Activated naive CD4-positive, alpha-beta T cell treated with Interleukin-2 at 50 U/mL for 16 hours (primary cell): ENCODE measurements at places on chromosomes 12 and 14.

DNA sequence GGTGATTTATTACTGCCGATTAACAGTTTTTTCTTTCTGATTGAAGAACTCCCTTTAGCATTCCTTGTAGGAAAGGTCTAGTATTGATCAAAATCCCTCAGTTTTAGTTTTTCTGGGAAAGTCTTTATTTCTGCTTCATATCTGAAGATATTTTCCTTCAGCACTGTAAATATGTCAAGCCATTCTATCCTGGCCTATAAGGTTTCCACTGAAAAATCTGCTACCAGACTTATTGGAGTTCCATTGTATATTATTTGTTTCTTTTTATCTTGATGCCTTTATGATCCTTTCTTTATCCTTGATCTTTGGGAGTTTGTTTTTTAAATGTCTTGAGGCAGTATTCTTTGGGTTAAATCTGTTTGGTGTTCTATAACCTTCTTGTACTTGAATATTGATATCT is 55.0 kb upstream of the TMTC1 start:
- DNase-seq = no peak

- no peak for DNase-seq
Measured at GRCh38 chr12:71333418-71333817, 106.2 kb upstream of the LGR5 start.

GRCh38 chr12:47080725-47081502 is 1.2 kb upstream of the AMIGO2 start:
- DNase-seq = peak; percentile 52

GRCh38 chr12:25877446-25877845 is 81.0 kb upstream of the RASSF8 start:
- DNase-seq = no peak

DNA sequence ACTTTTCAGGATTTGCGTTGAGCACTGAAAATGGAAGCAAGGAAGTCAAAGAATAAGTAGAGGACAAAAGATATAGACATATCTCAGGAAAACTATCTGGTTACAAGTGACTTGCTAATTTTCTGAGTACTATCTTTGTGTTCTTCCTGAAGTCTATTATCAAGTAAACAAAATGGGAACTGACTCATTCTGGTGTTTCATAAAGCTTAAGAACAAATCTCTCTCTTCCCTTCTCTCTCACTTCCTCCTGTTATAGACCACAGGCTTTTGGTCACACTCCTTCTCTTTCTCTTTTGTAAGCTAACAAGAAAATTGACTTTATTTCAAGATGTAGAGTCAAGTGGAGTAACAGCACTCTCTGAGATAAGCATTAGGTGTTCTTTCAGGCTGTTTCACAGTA is 406.6 kb upstream of the SYT1 start:
- no peak for DNase-seq

GRCh38 chr12:6376079-6376869 is 911 bp upstream of the SCNN1A start:
- DNase-seq = no peak

- DNase-seq = no peak
Measured at GRCh38 chr12:112169161-112169872, 44.0 kb downstream of the TRAFD1 start.

GRCh38 chr12:50806176-50806575 is 36.5 kb upstream of the TMPRSS12 start:
- DNase-seq = no peak

- DNase-seq = peak; percentile 61
Measured at GRCh38 chr12:47391566-47391965, 311.8 kb upstream of the AMIGO2 start.

GRCh38 chr12:94023879-94024278 is 124.5 kb upstream of the PLXNC1 start:
- no peak for DNase-seq

DNA sequence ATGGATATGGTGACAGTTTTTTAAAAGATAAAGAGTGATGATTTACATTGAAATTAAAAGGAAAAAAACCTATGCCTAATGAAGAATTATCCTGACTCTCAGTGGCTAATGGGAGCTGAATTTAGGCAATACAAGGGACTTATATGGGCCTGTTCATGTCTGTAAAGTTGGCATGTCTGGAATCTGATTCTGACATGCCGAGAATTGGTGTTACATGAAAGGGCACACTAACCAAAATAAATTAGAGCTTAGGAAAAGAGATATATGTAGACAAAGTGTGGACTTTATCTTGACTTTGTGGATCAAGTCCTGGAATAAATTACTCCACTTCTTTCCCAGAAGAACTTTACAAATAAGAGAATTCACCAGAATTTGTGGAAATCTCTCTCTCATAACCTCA is 1.1 kb downstream of the TDG start:
- no peak for DNase-seq

GRCh38 chr12:67482751-67483661 is 165.5 kb upstream of the DYRK2 start:
- peak; percentile 51 for DNase-seq

DNA sequence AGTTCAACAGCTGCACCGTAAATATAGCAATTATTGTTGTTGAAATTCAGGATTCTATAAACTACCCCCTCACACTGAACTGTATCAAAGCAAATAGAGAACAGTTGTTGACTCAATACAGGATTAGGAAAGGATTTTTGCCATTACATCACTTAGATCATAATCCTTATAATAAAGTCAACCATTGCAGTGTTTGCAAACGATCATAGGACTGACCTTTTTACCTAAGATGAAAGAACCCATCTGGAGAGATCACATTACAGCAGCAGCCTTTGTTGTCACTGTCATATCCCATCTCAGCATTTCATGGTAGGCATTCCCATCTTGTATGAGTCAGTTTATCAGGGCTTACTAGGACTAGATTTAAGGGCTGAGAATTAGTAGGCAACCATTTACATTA is 96.1 kb downstream of the IPO8 start:
- no peak for DNase-seq

DNA sequence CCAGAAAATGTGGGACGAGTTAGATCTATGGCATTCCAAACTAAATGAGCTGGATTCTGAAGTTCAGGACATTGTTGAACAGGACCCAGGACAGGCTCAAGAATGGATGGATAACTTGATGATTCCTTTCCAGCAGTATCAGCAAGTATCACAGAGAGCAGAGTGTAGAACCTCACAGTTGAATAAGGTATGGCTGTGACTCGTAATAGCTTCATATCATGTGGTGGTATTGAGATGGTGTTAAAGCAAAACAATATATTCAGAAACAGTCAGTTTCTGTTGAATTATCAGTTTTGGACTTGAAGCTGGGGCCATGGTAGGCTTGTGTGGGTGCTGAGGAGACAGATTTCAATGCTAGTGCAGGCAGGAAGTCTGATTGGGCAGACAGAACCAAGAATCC is 213.7 kb downstream of the ESR2 start:
- DNase-seq = no peak

- DNase-seq = no peak
Measured at GRCh38 chr14:94458558-94459205, 6.1 kb upstream of the SERPINA11 start.

DNA sequence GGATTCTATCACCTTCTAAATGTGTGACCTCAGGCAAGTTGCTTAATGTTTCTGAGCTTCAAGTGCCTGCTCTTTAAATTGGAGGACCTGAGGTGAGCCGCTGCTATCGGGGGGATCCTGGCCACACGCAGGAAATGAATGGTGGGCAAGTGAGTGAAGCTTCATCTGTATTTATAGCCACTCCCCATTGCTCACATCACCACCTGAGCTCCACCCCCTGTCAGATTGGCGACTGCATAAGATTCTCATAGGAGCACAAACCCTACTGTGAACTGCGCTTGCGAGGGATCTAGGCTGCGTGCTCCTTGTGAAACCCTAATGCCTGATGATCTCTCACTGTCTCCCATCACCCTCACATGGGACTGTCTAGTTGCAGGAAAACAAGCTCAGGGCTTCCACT is 158.6 kb upstream of the CCND2 start:
- peak; percentile 46 for DNase-seq

- no peak for DNase-seq
Measured at GRCh38 chr14:51628238-51628637, 23.5 kb upstream of the FRMD6 start.

DNA sequence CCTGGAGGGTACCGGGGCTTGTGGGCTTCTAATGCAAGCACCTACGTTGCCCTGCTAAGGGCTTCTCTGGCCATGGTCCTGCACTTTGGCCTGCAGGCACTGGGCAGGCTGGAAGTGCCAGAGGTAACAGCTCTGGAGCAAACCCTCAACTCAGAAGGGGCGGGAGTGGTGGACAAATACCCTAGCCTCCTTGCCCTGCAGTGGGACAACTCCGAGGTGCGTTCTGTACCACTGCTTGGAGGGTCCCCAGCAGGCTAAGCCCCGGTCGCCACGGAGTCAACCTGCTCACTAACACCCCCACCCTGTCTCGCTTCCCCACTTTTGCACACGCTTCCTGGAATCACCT is 20.4 kb upstream of the BEGAIN start:
- no peak for DNase-seq

DNA sequence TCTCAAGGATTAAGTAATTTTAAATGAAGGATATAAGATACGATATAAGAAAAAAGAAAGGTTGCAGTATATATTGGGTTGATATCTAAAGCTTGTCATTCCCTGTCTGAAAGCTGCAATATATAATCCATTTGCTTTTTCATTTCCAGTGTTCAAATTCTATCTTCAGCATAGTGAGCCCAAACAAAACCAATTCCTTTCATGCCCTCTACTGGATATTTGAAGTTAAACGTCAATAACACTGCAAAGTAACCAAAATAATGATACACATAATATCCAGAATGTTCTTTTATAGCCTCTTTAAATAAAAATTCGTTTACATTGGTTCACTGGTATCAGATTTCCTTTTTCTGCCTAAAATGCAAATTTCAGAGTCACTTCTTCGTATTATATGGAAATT is 64.5 kb upstream of the DAAM1 start:
- DNase-seq = no peak

- DNase-seq = peak; percentile 20
Measured at GRCh38 chr12:49301760-49302159, 6.8 kb downstream of the PRPH start.

GRCh38 chr12:100068305-100068704 is 74.4 kb downstream of the BLTP3B start:
- no peak for DNase-seq

- DNase-seq = no peak
Measured at GRCh38 chr12:98895086-98895651, 250.1 kb downstream of the APAF1 start.

- DNase-seq = no peak
Measured at GRCh38 chr12:1184402-1184801, 193.4 kb downstream of the ERC1 start.

- DNase-seq = no peak
Measured at GRCh38 chr14:65926504-65926903, 514.0 kb downstream of the FUT8 start.

DNA sequence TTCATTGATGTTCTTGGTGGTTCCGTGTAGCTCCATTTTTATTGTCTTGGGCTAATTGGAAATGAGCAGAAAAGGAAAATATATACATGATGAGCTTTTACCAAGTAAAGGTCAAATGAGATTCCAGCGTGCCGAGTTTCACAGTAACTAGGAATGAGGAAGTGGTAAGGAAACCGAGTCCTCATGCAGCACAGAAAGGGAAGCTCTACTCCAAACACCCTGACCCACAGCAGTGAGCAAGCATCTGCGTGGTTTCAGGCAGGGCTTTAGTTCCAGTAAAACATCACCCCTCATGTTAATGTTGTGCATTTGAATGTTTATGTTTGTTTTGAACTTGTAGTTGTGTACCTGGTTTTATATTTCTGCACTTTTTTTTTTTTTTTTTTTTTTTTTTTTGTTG is 208.0 kb downstream of the SLC41A2 start:
- no peak for DNase-seq

- DNase-seq = no peak
Measured at GRCh38 chr14:68822132-68822651, 29.3 kb upstream of the ZFP36L1 start.

DNA sequence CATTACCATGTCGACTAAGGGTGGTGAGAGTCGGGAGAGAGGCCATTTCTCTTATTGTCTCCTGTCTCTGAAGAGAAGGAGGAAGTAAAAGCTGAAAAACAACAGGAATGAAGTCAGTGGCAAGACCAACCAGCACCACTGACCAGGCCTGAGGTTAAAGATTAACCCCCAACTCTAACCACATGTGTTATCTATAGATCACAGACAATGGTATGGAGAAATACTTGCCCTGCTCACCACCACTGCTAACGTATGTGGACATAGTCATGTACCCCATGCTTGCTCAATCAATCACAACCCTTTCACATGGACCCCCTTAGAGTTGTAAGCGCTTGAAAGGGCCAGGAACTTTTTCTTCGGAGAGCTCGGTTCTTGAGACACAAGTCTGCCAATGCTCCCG is 690.9 kb upstream of the LMO3 start:
- DNase-seq = no peak
